Stimulated activated CD8-positive, alpha-beta memory T cell treated with anti-CD3 and anti-CD28 coated beads, Interleukin-4, amount 100 ng/mL, for 4 hours (primary cell): ENCODE measurements at places on chromosomes 4 and X.

DNA sequence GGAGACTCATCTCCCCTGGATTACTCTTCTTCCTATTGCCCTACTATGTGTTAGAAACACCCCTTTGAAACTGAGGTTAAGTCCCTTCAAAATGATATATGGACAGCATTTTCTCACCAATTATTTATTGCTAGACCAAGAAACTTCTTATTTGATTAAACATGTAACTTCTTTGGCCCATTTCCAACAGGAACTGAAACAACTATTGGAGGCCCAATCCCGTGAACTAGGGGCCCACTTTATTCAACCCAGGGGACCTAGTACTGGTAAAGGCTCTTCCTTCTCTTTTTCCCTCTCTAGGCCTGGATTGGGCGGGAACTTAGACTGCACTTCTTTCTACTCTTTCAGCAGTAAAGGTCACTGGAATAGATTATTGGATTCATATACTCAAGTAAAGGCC, 16.7 kb upstream of the COL25A1 start:
- DNase-seq: no peak

DNA sequence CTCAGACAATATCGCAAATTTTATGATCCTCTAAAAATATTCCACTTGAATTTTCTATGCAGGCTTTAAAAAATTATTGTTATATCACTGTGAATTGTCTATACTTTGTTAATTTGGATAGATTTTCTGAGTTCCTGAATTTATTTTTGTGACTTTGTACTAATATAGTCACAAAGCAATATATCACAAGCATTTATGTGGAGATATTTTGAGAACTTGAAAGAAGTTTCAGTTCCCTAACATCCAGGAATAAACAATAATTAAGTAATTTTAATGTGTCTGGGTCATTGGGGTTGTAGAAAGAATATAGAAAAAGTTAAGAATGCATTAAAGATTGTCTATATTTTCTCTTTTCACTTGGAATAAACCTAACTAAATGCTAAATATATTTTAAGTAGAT, 32.0 kb downstream of the CXCL8 start:
- no peak for DNase-seq

DNA sequence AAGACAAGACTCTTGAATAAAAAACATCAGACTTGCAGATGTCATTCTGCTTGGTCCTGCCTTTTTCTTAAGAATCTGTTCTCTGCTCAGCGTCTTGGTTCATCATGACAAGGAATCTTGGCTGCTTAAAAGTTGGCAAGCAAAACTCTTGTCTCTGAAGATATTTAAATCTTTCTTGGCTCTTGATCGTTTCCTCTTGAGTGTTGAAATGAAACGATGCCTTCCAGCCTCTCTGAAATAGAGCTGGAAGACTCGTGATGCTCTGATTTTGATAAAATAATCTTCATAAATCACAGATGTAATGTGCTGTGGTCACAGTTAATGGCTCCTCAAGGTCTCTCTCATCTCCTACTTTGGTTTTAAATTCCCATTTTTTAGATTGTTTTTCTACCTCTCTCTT, 39.9 kb upstream of the TMEM192 start:
- no peak for DNase-seq

DNA sequence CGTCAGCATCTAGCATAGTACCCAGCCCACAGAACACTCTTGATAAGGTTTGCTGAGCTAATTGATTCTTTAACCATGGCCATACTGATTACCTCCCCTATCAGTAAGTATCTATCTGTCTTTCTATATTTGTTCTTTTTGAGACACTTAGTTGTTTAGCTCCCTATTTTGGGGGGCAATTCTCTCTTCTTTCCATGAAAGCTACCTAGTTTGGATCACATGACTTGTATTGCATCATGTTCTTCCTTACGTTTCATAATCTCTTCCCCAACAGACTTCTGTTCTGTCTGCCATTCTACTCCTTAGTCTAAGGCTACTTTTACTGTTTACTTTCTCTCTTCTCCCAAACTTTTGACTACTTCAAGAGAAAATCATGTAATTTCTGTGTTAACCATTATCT, 39.0 kb downstream of the TBC1D19 start:
- DNase-seq: no peak

GRCh38 chr4:173529477-173530325, at the start of gene HAND2:
HAND2 (minus strand) TSS chr4:173530229; CDS start chr4:173529289, 940 bp downstream.
- DNase-seq: no peak

GRCh38 chr4:22508376-22508775, 7.5 kb downstream of the ADGRA3 start:
- no peak for DNase-seq

DNA sequence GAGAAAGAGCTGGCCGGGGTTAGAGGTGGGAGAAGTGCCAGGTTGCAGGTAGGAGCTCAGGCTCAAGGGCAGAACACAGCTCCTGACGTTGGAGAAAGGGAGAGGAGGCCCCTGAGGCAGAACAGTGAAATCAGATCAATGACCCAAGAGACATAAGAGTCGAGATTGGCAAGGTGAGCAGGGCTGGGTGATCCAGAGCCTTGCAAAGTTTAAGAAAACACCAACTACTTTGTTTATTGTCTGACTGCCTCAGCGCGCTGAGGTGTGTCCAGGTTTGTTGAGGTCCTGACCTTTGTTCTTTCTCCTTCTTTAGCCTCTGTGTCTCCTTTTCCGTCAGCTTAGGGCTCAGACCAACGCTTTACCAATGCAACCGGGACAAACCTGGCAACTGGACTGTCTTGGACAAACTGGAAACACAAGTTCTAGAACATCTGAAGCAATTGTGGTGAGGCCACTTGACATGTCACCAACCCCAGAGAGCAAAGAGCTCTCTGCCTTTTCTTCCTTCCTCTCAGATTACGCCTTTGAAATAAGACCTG, 28.3 kb downstream of the CHRNA9 start:
- DNase-seq: no peak

DNA sequence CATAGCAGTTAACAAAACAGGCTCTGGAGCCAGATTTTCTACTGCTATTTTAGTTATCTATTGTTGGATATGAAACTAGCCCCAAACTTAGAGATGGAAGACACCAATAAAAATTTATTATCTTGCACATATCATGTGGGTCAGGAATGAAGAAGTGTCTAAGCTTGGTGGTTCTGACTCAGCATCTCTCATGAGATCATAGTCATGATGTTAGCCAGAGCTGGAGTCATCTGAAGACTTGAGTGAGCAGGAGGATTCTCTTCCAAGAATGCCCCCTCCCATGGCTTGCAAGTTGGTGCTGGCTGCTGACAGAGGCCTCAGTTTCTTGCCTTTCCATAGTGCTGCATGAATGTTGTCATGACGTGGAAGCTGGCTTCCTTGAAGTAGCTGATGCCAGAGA, 68.2 kb upstream of the TAPT1 start:
- no peak for DNase-seq

GRCh38 chr4:71383984-71384383, 45.2 kb downstream of the SLC4A4 start:
- no peak for DNase-seq

DNA sequence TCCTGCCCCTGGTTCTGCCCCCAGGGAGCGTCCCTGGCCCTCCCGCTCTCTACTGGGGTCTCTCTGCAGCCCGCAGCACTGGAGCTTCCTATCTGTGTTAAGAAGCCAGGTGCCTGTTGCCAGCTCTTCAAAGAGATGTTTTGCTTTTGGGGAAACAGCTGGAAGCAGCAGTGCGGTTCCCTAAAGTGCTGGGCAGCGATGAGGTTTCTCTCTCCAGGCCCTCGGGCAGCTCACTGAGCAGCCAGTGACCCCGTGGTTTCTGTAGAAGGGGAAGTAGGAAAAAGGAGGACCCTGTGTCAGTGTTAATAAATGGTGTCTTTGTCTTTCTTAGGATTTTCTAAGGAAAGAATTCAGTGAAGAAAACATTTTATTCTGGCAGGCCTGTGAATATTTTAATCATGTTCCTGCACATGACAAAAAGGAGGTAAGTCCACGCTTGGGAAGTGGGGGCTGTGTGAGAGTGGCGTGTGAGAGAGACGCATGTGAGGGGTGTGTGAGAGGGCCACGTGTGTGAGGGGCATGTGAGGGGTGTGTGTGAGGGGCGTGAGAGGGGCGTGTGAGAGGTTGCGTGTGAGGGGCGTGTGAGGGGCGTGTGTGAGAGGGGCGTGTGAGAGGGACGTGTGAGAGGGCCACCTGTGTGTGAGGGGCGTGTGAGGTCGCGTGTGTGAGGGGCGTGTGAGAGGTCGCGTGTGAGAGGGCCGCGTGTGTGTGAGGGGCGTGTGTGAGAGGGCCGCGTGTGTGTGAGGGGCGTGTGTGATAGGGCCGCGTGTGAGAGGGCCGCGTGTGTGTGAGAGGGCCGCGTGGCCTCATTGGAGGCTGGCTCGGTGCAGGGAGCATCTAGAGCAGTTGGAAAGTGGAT, 27.1 kb upstream of the HGFAC start:
- DNase-seq: no peak

GRCh38 chr4:141684785-141685184, 48.4 kb downstream of the IL15 start:
- no peak for DNase-seq

- no peak for DNase-seq
Observed at GRCh38 chrX:104189837-104190236, 23.6 kb downstream of the FAM199X start.

GRCh38 chr4:185914583-185915199, 102.7 kb upstream of the SORBS2 start:
- DNase-seq: no peak

GRCh38 chr4:16203083-16203482, 23.2 kb downstream of the TAPT1 start:
- no peak for DNase-seq

- DNase-seq: no peak
Observed at GRCh38 chr4:9913846-9914245, 107.5 kb downstream of the SLC2A9 start.

GRCh38 chr4:66486068-66486467, 815.8 kb upstream of the EPHA5 start:
- no peak for DNase-seq

DNA sequence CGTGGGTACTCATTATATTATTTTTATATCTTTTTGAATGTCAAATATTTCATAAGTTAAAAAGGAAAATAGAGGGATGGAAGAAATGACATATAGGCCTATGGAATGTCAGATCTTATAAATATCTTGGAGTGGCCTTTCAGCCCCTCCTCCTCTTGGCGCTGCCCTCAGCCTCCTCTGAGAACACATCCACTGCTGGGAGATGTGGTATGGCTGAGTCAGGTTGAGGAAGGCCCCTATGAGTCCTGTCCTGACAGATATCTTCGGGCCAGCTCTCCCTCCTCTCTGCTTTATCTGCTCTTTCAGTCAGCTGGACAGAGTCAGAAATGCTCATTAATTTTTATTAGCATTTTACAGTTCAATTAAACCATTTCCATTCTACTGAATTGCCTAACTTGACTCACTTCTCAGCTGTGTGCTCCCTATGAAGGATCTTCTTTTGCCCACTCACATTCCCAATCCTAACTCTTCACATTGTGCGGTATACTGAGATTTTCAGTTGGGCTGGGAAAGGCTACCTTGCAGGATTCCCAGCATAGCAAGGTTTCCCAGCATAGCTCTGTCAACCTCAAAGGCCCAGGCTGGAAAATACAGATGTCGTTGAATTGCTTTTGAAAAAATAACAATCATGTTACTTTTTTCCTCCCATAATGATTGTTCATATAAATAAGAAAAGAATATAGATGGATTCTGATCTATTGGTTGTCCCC, 128.0 kb downstream of the ARHGEF9 start:
- DNase-seq: no peak

DNA sequence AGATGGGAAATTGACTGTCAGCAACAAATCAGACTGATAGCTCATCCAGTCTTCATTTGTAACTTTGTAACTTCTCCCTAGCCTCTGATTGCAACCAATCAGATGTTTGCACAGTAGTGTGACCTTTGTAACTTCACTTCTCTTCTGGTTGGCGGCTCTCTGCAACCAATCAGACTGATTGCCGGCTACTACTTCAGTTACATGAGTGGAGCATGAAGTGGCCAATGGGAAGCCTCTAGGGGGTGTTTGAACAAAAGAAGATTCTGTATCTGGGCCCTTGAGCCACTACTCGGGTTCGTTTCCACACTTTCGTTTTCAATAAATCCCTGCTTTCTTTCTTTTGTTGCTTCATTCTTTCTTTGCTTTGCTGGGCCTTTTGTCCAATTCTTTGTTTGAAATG, 1285.8 kb downstream of the TECRL start:
- no peak for DNase-seq

- DNase-seq: no peak
Observed at GRCh38 chr4:21209860-21210259, 509.6 kb downstream of the PACRGL start.

- DNase-seq: no peak
Observed at GRCh38 chr4:31417040-31417439, 696.9 kb downstream of the PCDH7 start.

DNA sequence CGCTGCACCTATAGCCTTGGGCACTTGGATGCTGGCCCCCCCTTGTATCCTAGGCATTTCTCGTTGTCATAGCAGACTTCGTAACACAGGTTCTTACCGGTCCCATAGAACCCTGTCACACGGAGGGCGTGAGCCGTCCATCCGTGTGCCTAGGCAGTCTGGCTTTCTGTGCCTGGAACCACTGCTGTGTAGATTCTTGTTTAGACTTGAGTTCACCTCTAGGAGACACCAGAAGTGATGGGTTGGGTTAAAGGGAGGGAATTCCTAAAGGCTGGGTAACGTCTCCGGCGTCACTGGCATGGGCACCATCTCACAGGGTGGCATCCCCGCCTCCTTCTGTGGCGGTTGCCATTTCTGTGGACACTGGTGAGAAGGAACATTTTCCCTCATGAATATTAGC, 13.5 kb upstream of the NKX1-1 start:
- DNase-seq: no peak

DNA sequence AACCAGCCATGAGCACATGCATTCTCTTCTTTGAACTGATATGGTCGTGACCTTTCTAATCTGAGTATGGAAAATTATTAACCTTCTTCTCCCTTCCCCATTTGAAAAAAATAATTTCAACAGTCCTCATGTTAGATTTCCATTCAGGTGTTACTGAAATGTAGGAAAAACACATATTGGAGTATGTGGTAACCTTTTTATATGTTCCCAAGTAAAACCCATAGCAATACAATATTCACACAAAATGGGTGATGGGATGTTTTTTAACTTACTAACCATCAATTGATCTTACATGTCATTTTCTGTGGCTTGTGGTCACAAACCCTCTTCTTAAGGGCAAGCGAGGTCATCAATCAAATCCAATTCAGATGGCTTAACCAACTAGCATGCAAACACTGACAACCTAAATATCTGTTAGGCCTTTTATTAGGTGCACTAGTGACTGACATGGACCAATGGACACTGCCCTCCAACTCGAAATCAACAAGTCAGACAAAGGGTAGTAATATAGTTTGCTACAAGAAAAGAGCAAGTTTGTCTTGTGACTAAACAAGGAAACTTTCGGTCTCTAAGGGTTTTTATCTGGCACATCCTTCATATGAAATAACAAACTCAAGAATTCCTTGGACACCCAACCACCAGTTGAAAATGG, 74.3 kb downstream of the CAMK2D start:
- DNase-seq: no peak

DNA sequence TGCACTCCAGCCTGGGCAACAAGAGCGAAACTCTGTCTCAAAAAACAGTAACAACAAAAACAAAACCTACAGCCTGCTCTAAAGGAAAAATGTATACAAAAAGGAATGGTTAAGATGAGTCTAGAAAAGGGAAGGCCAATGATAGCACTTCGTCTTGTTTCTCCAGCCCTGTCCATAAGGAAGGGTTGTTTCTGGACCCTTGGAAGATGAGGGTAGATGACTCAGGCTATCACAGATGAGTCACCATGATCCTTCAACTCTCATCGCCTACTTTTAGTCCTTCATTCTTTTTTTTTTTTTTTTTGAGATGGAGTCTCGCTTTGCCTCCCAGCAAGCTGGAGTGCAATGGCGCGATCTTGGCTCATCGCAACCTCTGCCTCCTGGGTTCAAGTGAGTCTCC, 8.8 kb downstream of the PLA2G12A start:
- no peak for DNase-seq
